Stimulated activated CD4-positive, alpha-beta T cell treated with anti-CD3 and anti-CD28 coated beads, TNF-alpha, amount 100 ng/mL, for 4 hours (primary cell): ENCODE measurements at places on chromosomes 11 and 22.

- no peak for DNase-seq
Observed at GRCh38 chr11:126956635-126957034, 43.9 kb downstream of the KIRREL3 start.

DNA sequence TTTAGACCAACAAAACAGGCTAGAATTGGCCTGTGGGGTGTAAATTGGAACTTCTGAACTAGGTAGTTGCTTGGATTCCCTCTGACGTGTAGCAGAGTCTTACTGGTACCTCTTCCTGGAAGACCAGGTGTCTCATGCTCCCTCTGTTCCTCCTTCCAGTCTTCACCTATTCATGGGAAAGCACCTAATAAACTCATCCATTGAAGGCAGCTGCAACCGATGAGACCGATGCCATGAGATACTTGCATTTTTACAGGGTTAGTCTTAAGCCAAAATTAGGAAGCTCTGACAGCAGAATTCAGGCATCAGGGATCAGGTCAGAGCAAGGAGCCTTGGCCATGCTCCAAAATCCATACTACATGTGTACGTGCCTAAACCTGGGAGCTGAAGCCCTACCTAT, 13.2 kb upstream of the HEPHL1 start:
- no peak for DNase-seq

DNA sequence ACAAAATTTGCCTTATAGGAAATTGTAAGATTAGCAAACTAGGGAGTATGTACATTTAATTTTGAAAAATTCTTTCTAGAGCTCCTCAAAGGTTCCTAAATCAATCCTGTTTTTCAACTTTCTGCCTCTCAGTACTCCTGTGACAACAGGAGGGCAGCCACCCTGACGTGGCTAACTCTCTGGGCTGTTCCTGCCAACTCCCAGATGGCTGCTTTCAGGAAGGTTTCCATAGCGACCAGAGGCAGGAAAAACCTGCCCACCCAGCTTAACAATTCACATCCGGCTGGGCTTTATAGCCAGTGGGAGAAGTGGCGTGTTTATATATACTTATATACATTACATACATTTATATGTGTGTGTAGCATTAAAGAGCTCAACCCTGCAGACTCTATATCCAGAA, 26.5 kb downstream of the SGSM3 start:
- DNase-seq, result no peak

DNA sequence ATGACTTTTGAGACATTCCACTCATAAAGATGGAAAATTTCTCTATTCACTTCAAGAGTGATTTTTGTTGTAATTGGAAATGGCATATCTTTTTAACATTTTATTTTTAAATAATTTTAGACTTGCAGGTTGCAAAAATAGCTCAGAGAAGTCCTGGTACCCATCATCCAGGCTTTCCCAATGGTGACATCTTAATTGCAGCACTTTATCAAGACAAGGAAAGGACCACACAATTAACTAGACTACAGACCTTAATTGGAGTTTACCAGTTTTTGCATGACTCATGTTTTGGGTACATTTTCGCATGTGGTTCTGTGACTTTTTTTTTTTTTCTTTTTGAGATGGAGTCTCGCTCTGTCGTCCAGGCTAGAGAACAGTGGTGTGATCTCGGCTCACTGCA, 23.0 kb upstream of the MAP6 start:
- no peak for DNase-seq

- no peak for DNase-seq
Observed at GRCh38 chr11:108624196-108624925, 30.8 kb upstream of the EXPH5 start.

GRCh38 chr11:27795955-27796861, 96.0 kb upstream of the BDNF start:
- no peak for DNase-seq

GRCh38 chr22:41021061-41021612, 70.0 kb downstream of the RBX1 start:
- no peak for DNase-seq
